Stimulated activated CD8-positive, alpha-beta memory T cell treated with anti-CD3 and anti-CD28 coated beads, Interleukin-12 subunit alpha, Interleukin-12 subunit beta, amount 100 ng/mL, for 1 hour (primary cell): ENCODE measurements at places on chromosomes 6 and 20.

GRCh38 chr20:43576108-43576507, 14.6 kb upstream of the IFT52 start:
- DNase-seq: no peak

GRCh38 chr20:52168116-52168515, 23.5 kb downstream of the ZFP64 start:
- no peak for DNase-seq

GRCh38 chr6:138234363-138234762, 16.1 kb upstream of the PBOV1 start:
- DNase-seq: no peak

- no peak for DNase-seq
Observed at GRCh38 chr6:163837691-163838431, 423.3 kb downstream of the QKI start.

DNA sequence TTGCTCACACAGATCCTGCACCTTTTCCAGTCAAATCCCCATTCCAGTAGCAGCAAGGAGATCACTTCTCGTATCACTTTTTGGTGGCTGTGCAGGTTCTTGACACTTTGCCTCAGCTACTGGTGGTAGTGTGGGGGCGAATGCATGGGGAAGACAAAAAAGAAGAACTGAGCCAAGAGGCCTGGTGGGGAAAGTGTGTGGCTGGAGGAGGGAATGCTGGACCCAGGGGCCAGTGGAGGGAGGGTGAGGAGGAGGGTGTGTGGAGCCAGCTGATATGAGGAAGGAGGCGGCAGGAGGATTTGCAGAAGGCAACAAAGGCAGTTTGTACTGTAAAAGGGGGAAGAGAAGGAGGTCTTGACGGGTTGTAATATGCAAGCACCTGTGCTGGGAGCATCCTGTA, 15.7 kb upstream of the HLA-C start:
- DNase-seq: no peak

GRCh38 chr20:14518648-14519047, 181.2 kb upstream of the FLRT3 start:
- no peak for DNase-seq
